ENCODE measurements at places on chromosomes 7 and 10.

DNA sequence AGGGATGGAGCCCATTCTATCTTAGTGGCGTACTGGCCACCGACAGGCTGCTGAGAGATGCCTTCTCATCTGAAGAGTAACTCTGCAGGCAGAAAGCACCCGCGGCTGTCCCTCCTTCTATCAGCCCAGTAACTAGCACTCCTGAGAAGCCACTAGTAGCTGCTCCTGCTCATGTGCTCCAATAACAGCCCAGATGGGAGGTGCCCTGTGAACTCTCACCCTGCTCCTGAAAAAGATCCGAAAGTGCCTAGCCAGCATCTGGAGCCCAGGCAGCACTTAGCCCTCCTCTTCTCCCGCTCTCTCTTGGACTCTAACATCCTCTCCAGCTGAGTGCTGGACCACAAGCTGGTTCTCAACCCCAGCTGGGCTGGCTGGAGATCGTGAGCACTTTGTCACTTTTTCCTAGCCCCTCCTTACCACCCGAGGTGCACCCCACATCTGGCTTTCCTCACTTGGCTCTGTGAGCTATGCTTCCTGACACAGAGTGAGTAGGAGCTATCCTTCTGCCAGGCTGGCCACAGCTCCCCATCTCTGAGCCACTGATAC lies 239.2 kb downstream of the GRID1 start:
- no peak for DNase-seq

- no peak for DNase-seq
Measured at GRCh38 chr10:60957667-60958221, 13.8 kb upstream of the RHOBTB1 start.

- no peak for DNase-seq
Measured at GRCh38 chr7:14973712-14974428, 71.3 kb upstream of the DGKB start.

DNA sequence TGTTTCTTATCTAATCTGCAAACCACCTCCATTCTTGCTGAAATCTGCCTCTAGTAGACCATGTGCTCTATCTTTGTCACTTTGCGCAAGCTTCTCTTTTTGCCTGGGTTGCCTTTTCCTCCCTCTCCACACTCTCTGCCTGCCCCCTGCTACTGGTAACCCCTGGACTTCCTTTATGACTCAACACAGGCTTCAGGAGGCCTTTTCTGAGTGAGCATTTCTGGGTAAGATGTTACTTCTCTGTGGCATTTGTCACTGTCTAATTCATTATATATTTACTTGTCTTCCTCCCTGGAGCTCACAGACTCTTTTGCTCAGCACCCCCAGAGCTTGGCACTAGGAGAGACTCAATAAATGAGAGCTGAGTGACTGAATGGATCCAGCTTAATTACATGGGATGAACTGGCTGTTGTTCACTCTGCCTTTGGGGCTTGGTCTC lies 8.4 kb downstream of the GOLGA7B start:
- DNase-seq = no peak

GRCh38 chr10:31319602-31320549 lies 860 bp downstream of the ZEB1 start:
- peak; percentile 75 for DNase-seq

DNA sequence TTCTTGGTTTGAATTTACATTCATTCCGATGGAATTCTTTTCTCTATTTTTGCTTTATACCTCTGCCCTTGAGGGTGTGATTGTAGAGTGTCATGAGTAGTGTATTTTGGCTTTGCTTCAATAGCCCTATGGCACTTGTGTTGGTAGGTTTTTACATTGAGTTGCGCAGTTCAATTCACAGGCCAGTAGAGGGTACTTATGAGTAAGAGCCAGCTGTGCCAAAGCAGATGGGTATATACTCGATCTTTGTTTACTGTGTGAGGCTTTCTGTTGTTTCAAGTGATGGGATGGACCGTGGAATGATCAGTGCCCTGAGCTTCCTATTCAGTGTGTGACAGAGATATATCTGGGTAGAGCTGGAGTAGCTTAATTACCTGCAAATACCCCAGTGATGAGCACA lies 4.3 kb upstream of the AKR1C3 start:
- no peak for DNase-seq

DNA sequence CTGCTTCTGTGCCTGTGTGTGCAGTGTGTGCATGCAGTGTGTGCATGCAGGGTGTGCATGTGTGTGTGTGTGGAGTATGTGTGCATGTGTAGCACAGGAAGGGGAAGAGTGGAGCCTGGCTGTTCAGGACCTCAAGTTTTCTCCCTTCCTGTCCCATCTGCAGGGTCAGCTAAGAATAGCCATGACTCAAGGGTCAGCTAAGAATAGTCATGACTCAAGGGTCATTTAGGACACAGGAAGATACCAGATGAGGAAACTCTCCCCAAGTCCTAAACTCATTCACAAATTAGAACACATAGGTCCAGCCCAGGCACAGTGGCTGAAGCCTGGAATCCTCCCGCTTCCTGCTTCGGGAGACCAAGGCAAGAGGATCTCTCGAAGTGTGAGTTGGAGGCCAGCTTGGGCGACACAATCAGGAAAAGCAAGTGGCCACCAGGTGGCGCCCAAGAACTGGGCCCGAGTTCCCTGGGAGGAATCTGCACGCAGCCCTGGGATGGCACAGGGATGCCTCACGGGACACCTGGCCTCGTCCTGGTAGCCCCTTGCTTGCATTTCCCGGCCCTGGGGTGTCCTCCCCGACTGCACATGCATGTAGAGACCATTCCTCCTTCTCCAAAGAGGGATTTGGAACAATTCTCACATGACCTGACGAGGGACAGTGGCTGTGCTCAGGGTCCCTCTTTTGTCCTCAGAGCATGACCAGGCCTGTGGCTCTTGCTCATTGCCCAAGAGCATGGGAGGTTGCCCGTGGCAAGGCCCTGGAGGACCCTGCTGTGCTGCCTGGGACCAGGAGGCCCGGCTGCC lies 21.4 kb upstream of the VOPP1 start:
- DNase-seq = peak; percentile 63

- no peak for DNase-seq
Measured at GRCh38 chr7:12727455-12728191, 40.2 kb downstream of the ARL4A start.

- no peak for DNase-seq
Measured at GRCh38 chr7:124084024-124084423, 51.2 kb upstream of the TMEM229A start.

DNA sequence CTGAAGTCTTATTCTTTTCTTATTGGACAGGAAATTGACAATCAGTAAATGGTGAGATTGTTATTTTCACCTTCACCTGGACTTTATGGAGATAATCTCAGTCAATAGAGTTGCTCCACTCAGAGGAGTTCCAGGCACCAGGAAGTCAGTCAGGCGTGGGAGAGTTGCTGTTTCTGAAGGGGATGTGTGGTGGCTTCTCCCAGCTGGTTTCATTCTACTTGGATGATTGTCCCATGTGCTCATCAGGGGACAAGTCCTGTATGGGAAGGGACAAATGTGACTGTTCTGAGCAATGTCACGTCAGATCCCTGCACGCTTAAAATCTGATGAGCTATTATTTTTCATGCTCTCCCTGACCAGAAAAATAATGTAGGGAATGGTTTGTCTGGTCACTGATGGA lies 222.5 kb upstream of the PITRM1 start:
- DNase-seq = no peak

DNA sequence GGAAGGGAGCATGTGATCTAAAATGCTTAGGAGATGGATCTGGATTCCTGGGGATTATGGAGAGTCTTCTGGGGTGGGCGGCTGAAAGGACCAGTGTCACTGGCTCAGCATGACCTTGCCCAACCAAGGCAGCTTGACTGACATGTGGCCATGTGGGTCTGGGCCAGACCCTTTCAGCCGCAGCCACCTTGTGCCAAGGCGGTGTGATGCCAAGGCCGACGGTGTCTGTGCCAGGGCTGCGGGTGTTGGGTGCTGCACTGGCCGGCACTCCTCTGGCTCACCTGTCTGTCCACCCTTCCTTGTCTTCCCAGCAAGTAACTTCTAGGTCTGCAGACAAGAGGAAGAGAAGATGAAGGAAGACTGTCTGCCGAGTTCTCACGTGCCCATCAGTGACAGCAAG lies 8.8 kb downstream of the DEPP1 start:
- DNase-seq = no peak

DNA sequence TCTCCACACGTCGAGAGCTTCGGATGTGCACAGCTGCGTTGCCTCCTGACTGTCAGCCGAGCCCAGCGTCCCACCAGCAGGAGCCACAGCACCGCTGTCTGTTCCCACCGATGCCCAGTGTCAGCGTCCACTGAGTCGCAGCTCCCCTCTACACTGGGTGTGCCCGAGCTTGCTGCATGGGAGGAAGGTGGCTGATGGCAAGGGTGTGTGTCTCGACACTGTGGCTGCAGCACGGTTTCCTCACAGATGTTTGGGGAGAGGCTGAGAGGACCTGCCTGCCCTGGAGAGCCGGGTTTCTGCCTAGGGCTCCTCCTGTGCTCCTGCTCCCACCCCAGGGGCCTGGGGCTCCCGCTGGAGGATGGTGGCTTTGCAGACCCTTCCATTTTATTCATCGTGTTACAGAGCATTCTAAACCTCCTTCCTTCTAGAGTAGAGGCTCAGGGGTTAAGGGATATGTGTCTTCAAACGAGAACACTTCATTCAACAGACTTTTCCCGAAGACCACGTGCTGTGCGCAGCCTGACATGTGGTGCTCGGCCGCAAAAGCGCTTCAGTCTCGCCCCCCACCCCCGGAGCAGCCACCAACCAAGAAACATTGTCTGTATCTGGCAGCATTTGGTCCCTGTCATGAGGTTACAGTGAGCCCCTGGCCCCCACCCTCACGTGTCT lies 384.8 kb downstream of the DNAJB6 start:
- DNase-seq = no peak

- no peak for DNase-seq
Measured at GRCh38 chr7:135235841-135236240, 2.2 kb downstream of the STRA8 start.

DNA sequence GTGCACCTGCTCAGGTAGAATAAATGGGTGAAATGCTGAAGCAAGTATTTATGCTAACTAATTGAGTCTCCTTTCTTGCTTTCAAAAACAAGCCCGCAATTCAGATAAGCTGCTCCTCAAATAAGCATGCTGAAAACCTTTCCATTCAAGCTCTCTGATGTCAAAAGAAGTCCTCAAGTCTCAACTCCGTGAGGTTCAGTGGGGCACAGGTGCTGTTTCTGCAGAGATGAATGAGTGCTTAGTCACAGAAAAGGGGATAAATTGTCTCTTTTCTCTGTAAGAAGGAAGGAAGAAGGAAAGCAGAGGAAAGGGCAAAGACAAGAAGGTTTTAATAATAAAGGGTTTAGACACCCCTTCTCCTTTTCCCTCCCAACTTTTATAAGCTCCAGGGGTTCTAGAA lies 229.8 kb upstream of the NPY start:
- no peak for DNase-seq

GRCh38 chr10:124605001-124605370 lies 139.2 kb downstream of the FAM53B start:
- DNase-seq = no peak

DNA sequence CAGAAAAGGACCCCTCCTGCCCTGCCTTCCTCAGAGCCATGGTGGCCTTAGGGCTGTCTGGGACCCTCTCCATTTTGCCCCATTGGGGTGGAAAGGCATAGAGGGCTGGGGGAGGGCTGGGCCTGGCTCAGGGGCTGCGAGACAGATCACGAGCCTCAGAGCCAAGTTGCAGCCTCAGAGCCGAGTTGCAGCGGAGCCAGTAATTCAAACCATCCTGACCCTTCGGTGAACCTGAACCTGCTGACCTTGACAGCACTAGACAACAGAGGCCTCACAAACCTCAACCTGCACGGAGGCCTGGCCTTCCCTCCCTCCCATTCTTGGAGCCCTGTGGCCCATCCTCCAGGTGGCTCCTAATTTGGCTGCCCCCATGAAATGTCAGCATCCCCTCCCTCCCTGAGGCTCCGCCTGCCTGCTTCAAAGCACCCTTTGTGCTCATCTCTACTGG lies 45.4 kb downstream of the PAX2 start:
- DNase-seq = no peak

GRCh38 chr7:149524394-149524793 lies 26.8 kb upstream of the ZNF746 start:
- no peak for DNase-seq

- DNase-seq = no peak
Measured at GRCh38 chr7:150803161-150803860, 2.7 kb downstream of the TMEM176A start.

- no peak for DNase-seq
Measured at GRCh38 chr10:62893036-62893435, 76.9 kb upstream of the EGR2 start.

DNA sequence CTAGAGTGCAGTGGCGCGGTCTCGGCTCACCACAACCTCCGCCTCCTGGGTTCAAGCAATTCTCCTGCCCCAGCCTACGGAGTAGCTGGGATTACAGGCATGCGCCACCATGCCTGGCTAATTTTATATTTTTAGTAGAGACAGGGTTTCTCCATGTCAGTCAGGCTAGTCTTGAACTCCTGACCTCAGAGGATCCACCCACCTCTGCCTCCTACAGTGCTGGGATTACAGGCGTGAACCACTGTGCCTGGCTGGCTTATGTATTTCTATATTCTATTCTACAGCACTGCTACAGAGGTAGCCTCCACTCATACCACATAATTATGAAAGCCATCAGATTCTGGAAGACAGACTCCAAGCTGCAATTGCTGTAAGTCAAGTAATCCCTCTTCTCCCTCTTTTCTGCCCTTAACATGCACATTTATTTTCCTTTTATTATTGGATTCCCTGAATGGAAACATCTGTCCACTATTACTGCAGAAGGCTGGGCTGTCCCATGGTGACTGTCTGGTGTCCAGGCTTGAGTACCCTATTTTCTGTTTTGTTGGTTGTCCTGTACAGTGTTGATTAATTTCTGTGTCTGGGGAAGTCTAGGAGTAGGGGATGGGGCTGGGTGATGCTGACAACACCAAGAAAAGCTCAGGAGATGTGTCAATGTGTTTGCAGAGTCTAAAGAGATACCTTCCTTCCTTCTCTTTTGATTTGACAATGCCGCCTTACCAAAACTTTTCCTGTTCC lies 5.8 kb upstream of the ZNF487 start:
- no peak for DNase-seq

Data from natural killer cell (primary cell).